ENCODE measurements at places on chromosomes 16 and 17.
A peak's percentile ranks its signal among the peaks of the same experiment; 100 is the strongest.

- DNase-seq, result peak; percentile 83
These were observed 2.5 kb upstream of the LASP1 start for GRCh38 chr17:38867179-38867967.

DNA sequence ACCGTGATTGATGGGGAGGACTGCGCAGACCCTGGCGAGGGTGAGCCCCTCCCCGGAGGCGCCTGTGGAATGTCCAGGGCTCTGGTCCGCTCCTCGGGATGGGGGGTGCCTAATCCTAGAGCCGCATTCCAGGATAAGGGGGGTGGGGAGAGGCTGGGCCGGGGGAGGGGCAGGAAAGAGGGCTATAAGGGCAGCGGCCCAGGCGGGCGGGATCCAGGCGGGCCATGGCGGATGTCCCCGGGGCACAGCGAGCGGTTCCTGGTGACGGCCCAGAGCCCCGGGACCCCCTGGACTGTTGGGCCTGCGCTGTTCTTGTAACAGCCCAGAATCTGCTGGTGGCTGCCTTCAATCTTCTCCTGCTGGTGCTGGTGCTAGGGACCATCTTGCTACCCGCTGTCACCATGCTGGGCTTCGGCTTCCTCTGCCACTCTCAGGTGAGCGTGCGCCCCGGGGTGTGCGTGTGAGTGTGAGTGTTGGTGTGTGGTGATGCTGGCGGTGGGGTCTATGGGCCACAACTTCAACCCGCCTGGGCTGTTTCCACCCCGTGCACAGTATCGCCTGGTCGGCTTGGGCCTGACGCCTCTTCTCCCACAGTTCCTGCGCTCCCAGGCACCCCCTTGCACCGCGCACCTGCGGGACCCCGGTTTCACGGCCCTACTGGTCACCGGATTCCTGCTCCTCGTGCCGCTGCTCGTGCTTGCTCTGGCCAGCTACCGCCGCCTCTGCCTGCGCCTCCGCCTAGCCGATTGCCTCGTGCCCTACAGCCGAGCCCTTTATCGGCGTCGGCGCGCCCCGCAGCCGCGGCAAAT lies at the start of gene TMEM88:
Gene TMEM88 (plus strand): TSS at position 216 of the 809 bp plus-strand sequence. CDS start 9 bp downstream, at position 225.
- DNase-seq, result no peak

DNA sequence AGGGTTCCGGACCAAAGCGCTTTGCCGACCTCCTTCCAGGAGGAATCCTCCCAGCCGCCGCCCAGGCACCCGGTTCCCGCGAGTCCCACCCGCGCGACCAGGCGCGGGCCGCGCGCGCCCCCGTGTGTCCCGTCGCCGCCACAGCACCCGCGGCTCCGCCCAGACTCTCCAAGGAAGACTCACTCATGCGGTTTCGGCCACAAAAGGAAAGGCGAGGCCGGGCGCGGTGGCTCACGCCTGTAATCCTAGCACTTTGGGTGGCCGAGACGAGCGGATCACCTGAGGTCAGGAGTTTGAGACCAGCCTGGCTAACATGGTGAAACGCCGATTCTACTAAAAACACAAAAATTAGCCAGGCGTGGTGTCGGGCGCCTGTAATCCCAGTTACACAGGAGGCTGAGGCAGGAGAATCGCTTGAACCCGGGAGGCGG lies 3.5 kb upstream of the PKMYT1 start:
- DNase-seq, result peak; percentile 81

DNA sequence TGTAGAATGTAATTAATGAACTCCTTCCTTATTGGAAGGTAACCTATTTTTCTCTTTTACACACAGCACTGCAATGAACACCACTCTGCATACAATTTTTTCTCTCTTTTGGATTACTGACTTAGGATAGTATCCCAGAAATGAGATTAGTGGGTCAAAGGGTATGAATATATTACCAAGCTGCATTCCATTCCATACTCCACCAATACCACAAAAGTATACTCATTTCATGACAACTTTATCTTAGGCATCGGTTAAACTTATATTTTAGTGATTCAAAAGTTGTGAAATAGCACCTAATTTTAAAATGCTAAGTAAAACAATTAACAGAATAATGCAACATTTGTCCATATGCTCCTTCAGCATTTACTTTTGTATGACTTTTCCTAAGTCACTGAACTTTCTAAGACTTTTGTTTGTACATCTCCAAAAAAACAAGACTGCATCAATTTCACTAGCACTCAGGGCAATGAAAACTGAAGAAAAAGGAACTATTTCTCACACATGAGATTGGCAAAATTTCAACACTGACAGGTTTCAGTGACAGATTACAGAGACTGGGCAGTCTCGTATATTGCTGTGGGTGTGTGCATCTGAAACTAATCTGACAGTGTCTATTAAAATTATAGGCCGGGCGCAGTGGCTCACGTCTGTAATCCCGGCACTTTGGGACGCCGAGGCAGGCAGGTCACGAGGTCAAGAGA lies 32.1 kb downstream of the HELZ start:
- peak; percentile 79 for DNase-seq

DNA sequence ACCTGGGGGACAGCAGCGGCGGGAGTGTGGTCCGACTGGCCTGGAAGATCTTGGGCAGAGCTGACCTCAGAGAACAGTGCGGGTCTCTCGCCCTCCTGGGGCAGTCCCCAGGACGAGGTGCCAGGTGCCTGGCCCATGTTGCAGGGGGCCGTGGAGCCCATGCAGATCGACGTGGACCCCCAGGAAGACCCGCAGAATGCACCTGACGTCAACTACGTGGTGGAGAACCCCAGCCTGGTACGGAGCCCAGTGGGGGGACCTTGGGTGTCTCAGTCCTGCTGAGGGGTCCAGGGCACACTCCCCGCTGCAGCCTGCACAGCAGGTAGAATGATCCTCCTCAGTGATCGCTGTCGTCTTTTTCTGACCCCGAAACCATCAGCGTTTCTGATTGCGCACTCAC lies 1.4 kb downstream of the GPS1 start:
- no peak for DNase-seq

DNA sequence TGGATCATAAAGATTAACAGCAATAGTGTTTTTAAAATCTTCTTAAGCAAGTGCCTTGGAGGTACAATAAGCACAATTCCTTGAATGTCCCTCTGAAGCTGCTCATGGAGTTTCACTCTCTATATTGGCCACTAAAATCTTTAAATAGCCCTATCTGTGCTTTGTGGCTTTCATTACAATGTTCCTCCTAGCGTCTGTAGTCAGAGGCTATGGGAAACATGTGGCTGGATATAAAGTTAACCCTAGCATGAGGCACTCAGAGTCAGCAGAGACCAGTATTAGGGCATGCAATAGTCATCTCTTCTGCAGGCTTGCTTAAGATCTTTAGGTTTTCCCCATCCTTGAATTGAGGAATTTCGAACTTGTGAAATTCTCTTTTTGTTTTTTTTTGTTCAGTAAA lies 668.2 kb downstream of the CDH11 start:
- peak; percentile 41 for DNase-seq

- DNase-seq, result no peak
These were observed 1.3 kb downstream of the TIMP2 start for GRCh38 chr17:78923660-78924453.

DNA sequence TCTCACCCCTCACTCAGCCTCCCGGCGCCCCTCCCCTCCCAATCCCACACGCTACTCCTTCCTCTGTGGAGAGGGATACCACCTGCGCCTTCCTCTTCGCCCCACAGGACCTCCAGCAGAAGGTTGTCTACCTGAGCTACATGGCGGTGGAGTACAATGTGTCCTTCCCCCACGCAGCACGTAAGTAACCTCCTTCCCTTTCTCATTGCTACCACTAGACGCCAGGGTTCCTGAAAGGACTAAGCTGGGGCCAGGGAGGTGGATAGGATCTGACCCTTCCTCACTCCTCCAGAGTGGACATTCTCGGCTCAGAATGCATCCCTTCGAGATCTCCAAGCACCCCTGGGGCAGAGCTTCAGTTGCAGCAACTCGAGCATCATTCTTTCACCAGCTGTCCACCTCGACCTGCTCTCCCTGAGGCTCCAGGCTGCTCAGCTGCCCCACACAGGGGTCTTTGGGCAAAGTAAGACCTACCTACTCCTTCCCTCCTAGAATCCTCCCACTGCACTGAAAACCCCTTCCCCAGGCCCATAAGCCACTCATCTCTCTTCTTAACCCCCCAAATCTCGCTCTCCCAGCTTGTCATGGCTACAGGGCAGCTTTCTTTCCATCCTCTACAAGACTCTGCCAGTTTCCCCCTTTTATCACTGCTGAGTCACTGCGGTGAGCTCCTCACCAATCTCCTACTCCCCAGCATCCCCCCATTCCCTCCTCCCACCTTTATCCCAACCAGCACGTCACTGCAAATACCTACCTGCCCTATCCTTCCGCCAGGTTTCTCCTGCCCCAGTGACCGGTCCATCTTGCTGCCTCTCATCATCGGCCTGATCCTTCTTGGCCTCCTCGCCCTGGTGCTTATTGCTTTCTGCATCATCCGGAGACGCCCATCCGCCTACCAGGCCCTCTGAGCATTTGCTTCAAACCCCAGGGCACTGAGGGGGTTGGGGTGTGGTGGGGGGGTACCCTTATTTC lies 1.5 kb downstream of the CD68 start:
- no peak for DNase-seq

DNA sequence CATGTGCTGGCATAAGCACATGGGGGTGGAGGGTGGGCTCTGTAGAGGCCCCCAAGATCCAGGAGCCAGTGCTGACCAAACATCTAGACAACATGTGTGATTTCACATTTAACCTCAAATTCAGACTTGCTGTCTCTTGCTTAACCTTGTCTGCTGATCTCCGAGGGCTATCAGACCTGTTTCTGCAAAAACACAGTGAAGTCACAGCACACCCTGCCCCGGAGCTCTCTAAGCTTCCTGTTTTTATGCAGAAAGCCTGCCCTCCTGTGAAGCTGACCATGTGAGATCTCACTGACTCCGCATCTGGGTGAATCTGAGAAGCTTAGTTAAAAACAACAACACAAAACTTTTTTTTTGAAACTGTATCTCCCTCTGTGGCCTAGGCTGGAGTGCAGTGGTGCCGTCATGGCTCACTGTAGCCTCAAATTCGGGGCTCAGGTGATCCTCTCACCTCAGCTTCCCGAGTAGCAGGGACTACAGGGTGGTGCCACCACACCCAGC lies 6.6 kb upstream of the DPEP2 start:
- no peak for DNase-seq
